ENCODE measurements at places on chromosomes 1 and 21.
A peak's percentile ranks its signal among the peaks of the same experiment; 100 is the strongest.

DNA sequence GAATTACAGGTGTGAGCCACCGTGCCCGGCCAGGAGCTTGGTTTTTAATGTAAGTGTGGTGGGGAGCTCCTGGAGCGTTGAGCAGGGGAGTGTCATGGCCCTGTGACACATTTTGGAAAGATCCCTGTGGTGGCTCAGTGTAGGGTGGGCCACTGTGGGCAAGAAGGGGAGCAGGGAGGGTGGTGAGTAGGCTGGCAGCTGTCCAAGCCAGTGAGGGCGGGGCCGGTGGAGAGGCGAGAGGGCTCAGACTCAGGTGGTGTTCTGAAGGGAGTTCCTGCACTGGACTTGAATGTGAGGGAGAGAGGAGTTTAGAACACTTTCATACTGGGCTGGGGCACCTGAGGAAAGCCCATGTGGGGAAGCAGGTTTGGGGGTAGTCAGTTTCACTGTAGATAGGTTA is 3.1 kb upstream of the EVA1B start:
- no peak overlapping the region for H3K4me3 ChIP-seq
- no peak overlapping the region for H3K27ac ChIP-seq
- no peaks in the 10 kb centered on the region for H3K36me3 ChIP-seq
- H3K27me3 ChIP-seq: peaks cover 5% of the 10 kb centered on the region
- peaks cover 18% of the 10 kb centered on the region for H3K4me1 ChIP-seq
- DNase-seq: no peak

GRCh38 chr1:243280571-243281129 is 24.8 kb downstream of the SDCCAG8 start:
- H3K4me1 ChIP-seq: no peaks in the 10 kb centered on the region
- H3K4me3 ChIP-seq: no peak overlapping the region
- H3K27ac ChIP-seq: no peak overlapping the region
- no peak for DNase-seq
- no peaks in the 10 kb centered on the region for H3K36me3 ChIP-seq

DNA sequence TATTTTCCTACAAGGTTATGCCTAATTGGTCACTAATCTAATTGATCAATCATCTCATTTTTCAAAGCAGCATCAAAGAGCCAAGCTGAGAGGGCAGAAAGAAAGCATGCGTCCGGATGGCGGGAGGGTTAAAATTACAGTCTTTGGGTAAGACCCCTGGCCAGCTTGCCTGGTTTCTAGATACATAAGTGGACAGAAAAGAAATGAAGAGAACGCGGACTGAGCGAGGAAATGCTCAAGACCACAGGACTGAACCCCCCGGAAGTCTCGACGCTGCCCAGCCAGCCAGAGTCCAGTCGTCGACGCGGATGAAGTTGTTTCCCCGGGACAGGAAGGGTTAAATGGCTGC is 297.2 kb downstream of the OMA1 start:
- no peak overlapping the region for H3K27ac ChIP-seq
- no peaks in the 10 kb centered on the region for H3K36me3 ChIP-seq
- H3K4me3 ChIP-seq: peak overlapping the region; percentile 74
- no peak for DNase-seq
- peaks cover 8% of the 10 kb centered on the region for H3K4me1 ChIP-seq

GRCh38 chr21:35323947-35324346 is 274.8 kb upstream of the RUNX1 start:
- H3K27ac ChIP-seq: no peak overlapping the region
- DNase-seq: no peak
- H3K27me3 ChIP-seq: no peaks in the 10 kb centered on the region
- no peaks in the 10 kb centered on the region for H3K4me1 ChIP-seq

DNA sequence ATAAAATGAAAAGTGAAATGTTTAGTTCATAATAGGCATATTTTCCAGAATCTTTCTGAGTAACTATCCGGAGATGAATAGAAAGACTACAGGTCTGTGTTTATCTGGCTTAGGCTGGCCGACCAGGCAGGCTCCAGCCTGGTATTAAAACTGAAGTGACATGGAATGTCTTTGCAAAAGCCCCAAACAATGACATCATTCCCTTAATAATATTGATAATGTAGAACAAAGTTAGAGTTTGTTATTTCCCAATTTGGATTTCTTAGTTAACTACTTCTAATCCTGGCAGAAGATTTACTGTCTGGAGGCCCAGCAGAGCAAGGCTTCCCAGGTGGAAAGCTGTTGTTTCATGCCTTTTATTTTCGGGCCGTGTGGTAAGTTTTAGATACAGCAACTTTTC is 207.7 kb downstream of the GREM2 start:
- H3K4me3 ChIP-seq: no peak overlapping the region
- no peak overlapping the region for H3K27ac ChIP-seq
- H3K27me3 ChIP-seq: no peaks in the 10 kb centered on the region
- H3K36me3 ChIP-seq: no peaks in the 10 kb centered on the region
- DNase-seq: no peak

GRCh38 chr1:181057079-181057478 is 23.3 kb downstream of the MR1 start:
- no peaks in the 10 kb centered on the region for H3K27me3 ChIP-seq
- no peaks in the 10 kb centered on the region for H3K4me1 ChIP-seq
- H3K4me3 ChIP-seq: no peak overlapping the region
- H3K36me3 ChIP-seq: no peaks in the 10 kb centered on the region
- DNase-seq: no peak
- no peak overlapping the region for H3K27ac ChIP-seq

DNA sequence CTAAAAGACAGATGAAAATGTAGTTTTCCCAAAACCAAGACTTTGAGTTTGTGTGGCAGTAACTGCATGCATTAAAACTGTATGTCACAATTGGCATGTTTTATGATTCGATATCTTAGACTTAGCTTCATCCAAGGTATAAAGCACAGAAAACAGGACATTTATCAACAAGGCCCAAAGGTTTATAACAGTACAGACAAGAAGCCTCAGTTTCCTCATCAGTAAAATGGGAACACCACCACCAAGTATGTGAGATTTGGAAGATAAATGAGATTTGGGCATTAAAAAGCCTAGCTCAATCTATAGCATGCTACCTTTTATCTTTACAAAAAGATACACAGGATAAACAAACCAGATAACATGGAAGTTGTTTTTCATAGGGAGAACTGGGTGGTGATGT is 128.5 kb downstream of the DAB1 start:
- no peak for DNase-seq
- H3K27ac ChIP-seq: no peak overlapping the region
- H3K4me3 ChIP-seq: no peak overlapping the region
- H3K4me1 ChIP-seq: no peaks in the 10 kb centered on the region

DNA sequence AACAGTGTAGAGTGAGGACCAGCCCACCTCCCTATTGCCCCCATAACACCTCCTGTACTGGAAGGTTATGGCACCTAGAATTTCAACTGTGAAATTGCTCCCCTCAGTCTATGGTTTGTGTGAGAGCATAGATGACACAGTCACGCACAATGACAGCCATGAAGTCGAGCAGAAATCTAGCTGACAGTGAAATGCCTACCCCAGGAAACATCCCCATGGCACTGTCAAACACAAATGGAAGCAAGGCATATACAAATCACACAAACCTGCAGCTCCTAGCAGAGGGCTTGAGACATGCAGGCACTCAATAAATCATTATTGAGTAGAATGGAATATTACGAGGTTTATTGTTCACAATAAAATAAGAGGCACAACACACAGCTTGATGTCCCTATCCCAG is 142.5 kb upstream of the ST6GALNAC5 start:
- H3K4me3 ChIP-seq: no peak overlapping the region
- no peaks in the 10 kb centered on the region for H3K36me3 ChIP-seq
- DNase-seq: no peak
- no peak overlapping the region for H3K27ac ChIP-seq
- no peaks in the 10 kb centered on the region for H3K27me3 ChIP-seq

GRCh38 chr1:233367057-233367803 is 39.7 kb downstream of the MAP3K21 start:
- peaks cover 20% of the 10 kb centered on the region for H3K4me1 ChIP-seq
- DNase-seq: peak; percentile 50
- no peaks in the 10 kb centered on the region for H3K27me3 ChIP-seq
- H3K27ac ChIP-seq: peak overlapping the region; percentile 71

- H3K27me3 ChIP-seq: no peaks in the 10 kb centered on the region
- H3K27ac ChIP-seq: no peak overlapping the region
- no peaks in the 10 kb centered on the region for H3K4me1 ChIP-seq
- no peaks in the 10 kb centered on the region for H3K36me3 ChIP-seq
- DNase-seq: no peak
- H3K4me3 ChIP-seq: no peak overlapping the region
Measured at GRCh38 chr1:154765970-154766369, 104.1 kb downstream of the KCNN3 start.

- no peak overlapping the region for H3K4me3 ChIP-seq
- no peak overlapping the region for H3K27ac ChIP-seq
- no peaks in the 10 kb centered on the region for H3K36me3 ChIP-seq
- H3K27me3 ChIP-seq: no peaks in the 10 kb centered on the region
- peak; percentile 69 for DNase-seq
Measured at GRCh38 chr1:24961961-24962861, 32.1 kb upstream of the RUNX3 start.

DNA sequence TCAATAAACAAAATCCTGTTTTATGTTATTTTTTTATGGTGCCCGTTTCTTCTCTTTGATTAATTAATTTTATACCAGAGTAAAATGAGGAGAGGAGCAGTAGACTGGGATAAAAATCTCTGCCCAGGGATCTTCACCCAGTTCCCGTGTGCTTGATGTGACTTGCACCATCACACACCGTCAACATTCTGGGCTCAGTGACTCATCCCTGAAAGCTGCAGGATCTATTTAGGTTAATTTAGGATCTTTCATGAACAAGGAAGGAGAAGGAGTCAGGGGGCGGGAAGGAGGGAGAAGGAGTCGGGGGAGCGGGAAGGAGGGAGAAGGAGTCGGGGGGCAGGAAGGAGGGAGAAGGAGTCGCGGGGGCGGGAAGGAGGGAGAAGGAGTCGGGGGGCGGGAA is 182.4 kb downstream of the SMYD3 start:
- 0 out of 2 replicates have a peak overlapping the region, but pooled peaks have one; percentile 4 for H3K4me3 ChIP-seq
- no peaks in the 10 kb centered on the region for H3K27me3 ChIP-seq
- H3K4me1 ChIP-seq: no peaks in the 10 kb centered on the region

- no peaks in the 10 kb centered on the region for H3K4me1 ChIP-seq
- H3K27me3 ChIP-seq: no peaks in the 10 kb centered on the region
- DNase-seq: no peak
Measured at GRCh38 chr1:198711837-198712236, 73.0 kb downstream of the PTPRC start.

- H3K4me1 ChIP-seq: no peaks in the 10 kb centered on the region
- no peaks in the 10 kb centered on the region for H3K36me3 ChIP-seq
- no peak for DNase-seq
- no peaks in the 10 kb centered on the region for H3K27me3 ChIP-seq
- H3K4me3 ChIP-seq: no peak overlapping the region
Measured at GRCh38 chr1:87739704-87740103, 411.0 kb downstream of the LMO4 start.

DNA sequence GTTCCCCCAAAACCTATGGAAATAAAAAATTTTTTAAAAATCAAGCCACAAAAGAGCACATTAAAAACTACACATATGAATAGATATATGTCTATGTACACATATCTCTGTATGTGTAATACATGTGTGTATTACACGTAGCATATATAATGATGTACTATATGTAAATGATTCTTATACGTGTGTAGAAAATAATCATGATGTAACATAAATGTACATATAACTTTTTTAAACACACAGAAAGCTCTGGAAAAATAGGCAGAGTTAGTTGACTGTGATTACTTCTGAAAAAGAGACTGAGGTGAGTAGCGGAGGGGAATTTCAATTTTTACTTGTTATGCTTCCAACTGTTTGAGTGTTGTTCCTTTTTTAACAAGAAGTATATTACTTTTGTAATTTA is 405.0 kb downstream of the CAMTA1 start:
- H3K27me3 ChIP-seq: no peaks in the 10 kb centered on the region
- H3K4me1 ChIP-seq: no peaks in the 10 kb centered on the region
- no peak overlapping the region for H3K27ac ChIP-seq
- no peak overlapping the region for H3K4me3 ChIP-seq
- DNase-seq: no peak

DNA sequence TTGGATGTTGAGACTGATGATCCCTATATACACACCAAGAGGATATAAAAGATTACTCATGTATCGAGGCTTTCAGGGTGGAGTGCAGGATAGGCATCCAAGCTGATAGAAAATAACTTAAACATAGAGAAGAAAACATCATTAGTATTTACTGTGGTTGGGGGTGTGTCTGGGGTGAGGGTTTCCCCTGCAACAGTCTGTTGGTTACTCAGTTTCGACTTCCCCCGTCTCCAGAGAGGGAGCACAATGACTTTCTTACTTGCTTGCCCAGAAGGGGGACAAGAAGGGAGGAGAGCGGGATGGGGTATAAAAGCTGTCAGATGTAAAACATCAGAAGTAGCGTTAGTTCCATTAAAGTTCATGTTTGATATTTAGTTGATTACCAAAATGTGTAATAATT is 717.4 kb upstream of the ZP4 start:
- no peak overlapping the region for H3K4me3 ChIP-seq
- no peaks in the 10 kb centered on the region for H3K4me1 ChIP-seq
- H3K27me3 ChIP-seq: no peaks in the 10 kb centered on the region
- no peaks in the 10 kb centered on the region for H3K36me3 ChIP-seq
- H3K27ac ChIP-seq: no peak overlapping the region

DNA sequence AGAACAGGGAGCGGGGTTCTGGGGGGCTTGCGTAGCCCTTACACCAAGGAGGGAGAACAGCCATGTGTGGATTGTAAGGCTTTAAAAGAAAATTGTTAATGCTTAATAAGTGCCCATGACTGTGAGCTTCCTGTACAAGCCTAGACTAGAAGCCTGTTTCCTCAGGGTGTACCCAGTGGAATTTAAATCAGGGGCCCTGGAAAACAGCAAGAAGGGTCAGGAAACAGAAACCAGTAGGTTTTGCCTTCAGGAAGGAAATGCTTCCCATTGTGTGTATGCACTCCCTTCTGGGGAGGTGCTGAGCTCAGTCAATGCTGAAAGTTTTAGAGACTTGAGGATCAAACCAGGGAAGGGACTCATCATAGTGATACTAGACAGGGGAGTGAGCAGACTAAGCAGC is 12.7 kb downstream of the UTP11 start:
- no peak overlapping the region for H3K27ac ChIP-seq
- peaks cover 43% of the 10 kb centered on the region for H3K36me3 ChIP-seq
- DNase-seq: no peak

DNA sequence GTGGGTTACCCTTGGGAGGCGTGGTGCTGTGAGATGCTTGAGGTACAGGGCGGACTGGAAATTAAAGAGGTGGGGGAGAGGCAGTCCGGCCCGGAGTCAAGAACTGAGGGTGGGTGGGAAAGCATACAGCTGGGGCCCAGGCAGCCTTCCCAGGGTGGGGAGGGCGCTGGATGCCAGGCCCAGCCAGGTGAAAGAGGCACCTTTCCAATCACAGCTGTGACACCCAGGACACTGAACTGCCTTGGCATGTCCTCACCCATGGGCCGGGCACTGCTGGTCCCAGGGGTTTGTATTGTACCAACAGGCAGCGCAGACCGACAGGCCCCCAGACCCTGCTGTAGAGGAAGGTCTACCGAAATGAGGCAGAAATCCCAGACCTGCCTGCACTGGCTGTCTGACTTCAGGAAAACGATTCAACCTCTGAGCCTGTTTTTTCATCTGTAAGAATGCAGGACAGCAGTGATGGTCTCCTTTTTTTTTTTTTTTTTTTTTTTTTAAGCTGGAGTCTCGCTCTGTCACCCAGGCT is 9.1 kb downstream of the SLC30A2 start:
- DNase-seq: no peak
- H3K4me3 ChIP-seq: no peak overlapping the region
- no peaks in the 10 kb centered on the region for H3K36me3 ChIP-seq
- no peak overlapping the region for H3K27ac ChIP-seq
- peaks cover 26% of the 10 kb centered on the region for H3K27me3 ChIP-seq
- H3K4me1 ChIP-seq: peaks cover 8% of the 10 kb centered on the region
